ENCODE measurements at places on chromosomes 4 and X.

DNA sequence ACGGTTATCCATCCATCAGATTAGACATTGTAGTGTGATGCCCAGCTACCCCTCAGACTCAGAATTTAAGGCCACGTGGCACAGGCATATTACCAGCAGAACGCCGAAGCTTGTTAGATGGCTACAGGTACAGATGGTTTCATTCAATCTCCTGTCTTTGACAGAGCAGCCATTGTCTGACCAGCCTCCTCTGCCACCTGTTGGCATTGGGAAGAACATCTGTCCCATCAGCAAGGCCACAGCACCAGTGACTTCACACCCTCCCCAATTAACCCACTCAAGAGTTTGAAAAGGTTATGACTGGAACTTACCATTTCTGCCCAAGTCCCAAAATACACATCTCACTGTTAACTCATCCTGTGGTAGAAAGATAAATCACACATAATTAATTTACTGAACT, 22.0 kb upstream of the PHKA2 start:
- DNase-seq = no peak

- no peak for DNase-seq
These were observed 192.7 kb downstream of the ZNF330 start for GRCh38 chr4:141413366-141413765.

DNA sequence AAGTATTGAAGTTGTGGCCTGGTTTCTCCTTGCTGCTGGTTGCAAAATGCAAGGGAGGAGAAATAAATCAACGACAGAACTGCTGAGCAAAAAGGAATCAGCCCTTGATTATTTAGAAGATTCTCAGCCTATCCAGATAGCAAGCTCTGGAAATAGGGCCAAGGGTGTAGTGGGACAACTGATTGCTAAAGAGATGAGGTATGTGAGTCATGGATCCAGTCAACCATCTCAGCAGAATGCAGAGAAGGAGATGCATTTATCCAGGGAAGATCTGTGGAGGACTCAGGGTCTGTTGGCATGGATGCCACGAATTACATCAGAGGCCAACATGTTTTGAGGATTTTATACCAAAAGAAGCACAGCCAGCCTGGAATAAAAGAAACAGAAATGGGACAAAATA, 36.7 kb downstream of the FOXR2 start:
- no peak for DNase-seq

- DNase-seq = no peak
These were observed 932 bp upstream of the LEF1 start for GRCh38 chr4:108169664-108170063.

GRCh38 chr4:78689700-78690323, 86.3 kb upstream of the BMP2K start:
- DNase-seq = no peak

- DNase-seq = no peak
These were observed 213.2 kb upstream of the UGT8 start for GRCh38 chr4:114385195-114385985.
